ENCODE measurements at places on chromosomes 7 and 10.

GRCh38 chr10:19200211-19200610, 151.6 kb downstream of the MALRD1 start:
- no peak for DNase-seq

- DNase-seq: no peak
Measured at GRCh38 chr10:129785536-129785981, 178.5 kb downstream of the EBF3 start.

GRCh38 chr10:125201791-125202622, 41.6 kb upstream of the CTBP2 start:
- DNase-seq: no peak

GRCh38 chr10:122154031-122154544, 117.0 kb upstream of the BTBD16 start:
- no peak for DNase-seq

DNA sequence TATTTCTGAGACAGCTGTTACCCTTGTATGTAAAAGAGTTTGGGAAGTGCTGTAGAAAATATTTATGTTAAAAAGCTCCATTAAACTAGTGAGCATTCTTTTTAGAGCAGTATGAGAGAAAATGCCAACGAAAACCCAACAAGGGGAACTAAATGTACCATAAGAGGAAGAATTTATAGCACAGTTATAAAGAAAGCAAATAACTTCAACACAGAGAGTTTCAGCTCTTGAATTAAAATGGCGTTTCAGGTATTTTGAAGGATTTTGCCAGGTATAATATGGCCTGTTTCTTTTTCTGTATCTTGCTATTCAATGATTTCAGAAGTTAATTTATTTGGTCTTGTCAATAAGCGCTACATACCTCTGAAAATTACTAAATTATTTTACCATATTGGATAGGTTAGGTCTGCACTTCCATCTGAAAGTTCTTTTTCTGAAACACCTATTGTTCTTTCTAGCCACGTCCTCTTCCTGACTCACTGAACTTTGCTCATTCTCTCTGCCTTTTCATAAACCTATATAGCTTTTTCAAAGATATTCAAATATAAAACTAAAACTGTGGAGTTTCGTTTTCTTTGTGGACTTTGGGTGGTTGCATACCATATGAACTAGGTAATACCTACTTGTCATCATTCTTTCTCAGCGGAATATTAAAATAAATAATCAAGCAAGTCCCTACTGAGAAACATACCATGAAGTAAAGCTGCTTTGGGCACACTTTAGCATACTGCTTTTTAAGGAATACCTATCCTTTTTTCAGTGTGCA, 136.1 kb downstream of the SEMA3A start:
- peak; percentile 28 for DNase-seq

DNA sequence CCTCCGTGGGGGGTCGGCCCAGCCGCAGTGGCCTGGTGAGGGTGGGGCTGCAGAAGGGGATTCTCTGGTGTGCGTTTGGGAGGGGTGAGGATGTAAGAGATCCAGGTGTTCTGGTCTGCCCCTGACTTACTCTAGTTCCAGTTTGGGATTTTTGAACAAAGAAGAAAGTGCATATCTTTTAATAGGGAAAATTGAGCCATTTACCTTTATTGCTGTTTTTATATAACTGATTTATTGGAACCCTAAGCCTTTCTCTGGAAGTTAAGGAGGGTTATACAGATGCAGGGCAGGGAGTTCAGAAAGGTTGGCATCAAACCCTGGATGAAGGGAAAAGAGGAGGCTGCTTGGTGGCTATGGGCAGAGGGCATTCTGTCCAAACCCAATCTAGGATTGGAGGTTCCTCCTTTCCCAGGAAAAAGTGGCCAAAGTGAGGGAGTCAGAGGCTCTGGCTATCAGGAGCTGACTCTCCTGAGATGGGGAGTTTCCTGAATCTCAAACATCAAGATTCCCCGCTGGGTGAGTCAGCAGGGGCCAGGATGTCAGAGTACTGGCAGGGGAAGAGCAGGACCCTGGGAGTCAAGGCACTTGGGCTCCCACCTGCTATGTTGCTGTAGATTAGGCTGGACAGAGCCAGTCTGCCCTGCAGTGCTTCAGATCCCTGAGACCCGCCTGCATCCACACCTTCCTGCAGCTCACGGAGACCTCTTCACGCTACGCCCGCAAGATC, 67.5 kb downstream of the CLIP2 start:
- DNase-seq: no peak

GRCh38 chr10:61262486-61263261, 190.5 kb downstream of the TMEM26 start:
- DNase-seq: no peak
